ENCODE measurements at places on chromosomes 12 and 14.

GRCh38 chr12:6691473-6691872 is 2.3 kb upstream of the ZNF384 start:
- no peak for DNase-seq

- no peak for DNase-seq
Observed at GRCh38 chr14:23729720-23730387, 93.7 kb downstream of the DHRS2 start.

DNA sequence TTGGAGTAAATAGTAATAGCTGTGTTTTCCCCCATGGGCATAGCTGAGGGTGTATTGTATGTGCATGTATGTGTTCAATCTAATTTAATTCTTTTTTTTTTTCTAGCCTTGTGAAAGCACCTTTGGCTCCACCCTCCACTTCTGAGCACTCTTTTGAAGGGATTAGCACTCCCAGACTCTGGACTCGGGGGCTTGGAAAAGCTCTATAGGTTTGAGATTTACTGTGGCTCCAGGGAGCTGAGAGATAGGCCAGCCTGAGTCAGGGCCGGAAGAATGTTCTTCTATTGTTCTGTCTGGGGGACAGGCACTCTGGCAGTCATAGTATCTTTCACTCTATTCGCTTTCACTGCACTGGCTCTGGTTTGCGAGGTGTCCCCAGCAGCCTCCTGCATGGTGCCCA is 540.0 kb upstream of the TBX3 start:
- no peak for DNase-seq

DNA sequence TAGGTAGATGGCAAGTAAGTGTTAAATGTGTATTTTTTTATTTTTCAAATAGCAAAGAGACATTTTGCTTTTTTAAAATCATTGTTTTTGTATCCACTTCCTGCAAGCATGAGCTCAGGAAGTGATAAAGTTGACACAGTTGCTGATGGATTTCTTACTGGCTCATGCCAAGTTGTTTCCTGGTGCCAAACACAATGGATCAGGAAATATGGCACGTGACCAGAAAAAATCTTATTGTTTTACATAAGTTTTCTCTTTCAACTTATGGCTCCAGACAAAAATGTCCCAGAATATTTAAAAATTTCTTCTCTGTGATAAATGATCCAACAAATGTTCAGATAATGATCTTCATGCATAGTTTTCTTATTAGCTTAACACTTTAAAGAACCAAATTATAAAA is 1279.1 kb upstream of the FLRT2 start:
- DNase-seq: no peak

DNA sequence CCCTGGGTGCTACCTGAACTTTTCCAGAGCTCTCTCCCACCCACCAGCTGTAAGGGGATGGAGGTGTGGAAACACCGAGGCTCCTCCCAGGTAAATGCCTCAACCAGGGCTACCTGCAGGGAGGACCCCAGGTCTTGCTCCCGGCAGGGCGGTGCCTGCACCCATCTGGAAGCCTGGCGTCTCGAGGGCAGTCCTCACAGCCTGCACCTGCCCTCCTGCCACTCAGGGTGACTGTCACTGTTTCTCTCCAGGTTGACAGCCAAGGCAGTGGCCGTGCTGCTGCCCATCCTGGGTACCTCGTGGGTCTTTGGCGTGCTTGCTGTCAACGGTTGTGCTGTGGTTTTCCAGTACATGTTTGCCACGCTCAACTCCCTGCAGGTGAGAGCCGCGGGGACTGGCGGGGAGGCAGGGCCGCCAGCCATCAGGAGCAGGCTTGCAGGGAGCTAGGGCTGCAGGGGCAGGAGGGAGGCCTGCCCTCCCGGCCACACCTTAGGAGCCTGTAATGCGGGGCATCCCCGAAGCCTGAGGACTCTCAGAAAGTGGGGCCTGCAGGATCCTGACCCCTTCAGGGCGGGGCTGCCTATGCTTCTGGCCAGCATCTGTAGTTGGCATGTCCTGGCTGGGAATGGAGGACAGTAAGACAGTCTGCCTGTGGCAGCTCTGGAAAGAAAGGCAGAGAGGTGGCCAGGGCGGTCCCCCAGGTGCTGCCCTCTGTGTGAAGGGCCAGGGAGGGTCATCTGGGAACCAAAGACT is 182.3 kb downstream of the ADGRD1 start:
- DNase-seq: no peak

GRCh38 chr14:60512126-60512525 is 3.2 kb downstream of the SIX6 start:
- no peak for DNase-seq

Measured in left kidney (tissue), 8 donors.